ENCODE measurements at places on chromosomes 11 and 22.

- no peak for DNase-seq
Observed at GRCh38 chr11:78802058-78802761, 227.5 kb upstream of the NARS2 start.

GRCh38 chr11:9253086-9253485 lies 12.1 kb downstream of the DENND5A start:
- DNase-seq: peak; percentile 29

DNA sequence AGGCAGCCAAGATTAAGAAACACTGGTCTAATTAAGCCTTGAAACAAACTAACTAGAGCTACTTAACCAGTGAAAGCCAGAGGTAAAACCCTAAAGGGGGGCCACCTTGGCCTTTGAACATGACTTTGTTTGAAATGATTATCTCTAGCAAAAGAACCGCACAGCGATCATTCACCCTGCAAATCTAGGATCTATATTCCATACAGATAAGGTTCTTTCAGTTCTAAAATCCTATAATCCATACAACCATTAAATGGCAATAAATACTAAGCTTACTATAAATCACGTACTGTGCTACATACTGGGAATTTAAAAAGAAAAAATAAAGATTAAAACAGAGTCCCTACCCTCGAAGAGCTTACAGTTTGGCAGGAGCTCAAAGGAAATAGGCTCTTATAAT lies 40.6 kb downstream of the RBFOX2 start:
- DNase-seq: no peak

- no peak for DNase-seq
Observed at GRCh38 chr11:75781831-75782230, 13.3 kb downstream of the DGAT2 start.

- DNase-seq: no peak
Observed at GRCh38 chr11:128837627-128838026, 29.5 kb downstream of the KCNJ1 start.

GRCh38 chr11:47506795-47507562 lies 46.0 kb downstream of the CELF1 start:
- no peak for DNase-seq

DNA sequence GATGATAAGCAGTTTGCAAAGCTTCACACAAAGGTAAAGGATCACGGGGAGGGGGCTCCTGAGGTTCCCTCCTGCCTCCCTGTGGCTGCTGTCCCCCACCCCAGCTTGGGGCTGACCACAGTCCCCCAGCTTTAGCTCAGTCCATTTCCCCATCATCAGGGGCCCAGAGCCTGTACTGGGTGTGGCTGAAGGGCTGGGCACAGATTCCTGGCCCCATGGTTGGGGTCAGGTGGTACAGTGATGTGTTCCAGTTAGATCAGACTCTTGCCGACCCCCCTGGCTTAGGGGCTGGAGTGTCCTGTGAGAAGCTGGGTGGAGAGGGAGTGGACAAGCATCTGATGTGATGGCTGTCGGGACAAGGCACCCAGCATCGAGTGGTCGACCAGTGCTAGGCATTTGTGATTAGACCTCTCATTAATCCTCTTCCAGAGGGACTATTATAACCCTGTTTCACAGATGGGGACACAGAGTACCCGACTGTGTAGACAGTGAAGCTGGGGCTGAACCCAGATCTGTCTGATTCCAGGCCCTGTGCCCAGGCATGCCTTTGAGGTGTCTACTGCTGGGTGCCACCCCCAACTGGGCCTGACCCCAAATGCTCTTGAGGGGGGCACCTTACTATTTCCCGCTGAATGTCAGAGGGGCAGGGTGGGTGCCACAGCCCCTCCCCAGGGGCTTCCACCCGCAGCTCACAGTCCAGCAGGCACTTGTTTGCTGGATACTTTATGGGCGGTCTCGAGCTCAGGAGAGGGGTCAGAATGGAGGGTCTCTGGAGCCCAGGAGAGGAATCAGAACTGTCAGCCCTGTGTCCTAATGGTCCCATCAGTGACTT lies 4.3 kb downstream of the SHANK3 start:
- no peak for DNase-seq

DNA sequence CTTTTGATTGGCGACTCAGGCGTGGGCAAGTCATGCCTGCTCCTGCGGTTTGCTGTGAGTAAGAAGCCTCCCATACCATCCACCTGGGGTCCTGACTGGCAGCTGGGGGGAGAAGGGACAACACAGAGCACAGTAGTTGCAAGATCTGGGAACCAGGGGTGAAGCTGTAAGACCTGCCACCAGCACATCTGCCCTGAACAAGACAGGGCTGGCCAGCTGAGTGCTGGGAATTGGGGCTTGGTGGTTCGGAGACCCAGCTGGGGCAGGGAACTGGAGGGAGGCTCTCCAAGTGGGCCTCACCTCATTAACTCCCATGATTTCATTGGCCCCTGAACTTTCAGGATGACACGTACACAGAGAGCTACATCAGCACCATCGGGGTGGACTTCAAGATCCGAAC lies 3.4 kb downstream of the RAB1B start:
- DNase-seq: no peak

DNA sequence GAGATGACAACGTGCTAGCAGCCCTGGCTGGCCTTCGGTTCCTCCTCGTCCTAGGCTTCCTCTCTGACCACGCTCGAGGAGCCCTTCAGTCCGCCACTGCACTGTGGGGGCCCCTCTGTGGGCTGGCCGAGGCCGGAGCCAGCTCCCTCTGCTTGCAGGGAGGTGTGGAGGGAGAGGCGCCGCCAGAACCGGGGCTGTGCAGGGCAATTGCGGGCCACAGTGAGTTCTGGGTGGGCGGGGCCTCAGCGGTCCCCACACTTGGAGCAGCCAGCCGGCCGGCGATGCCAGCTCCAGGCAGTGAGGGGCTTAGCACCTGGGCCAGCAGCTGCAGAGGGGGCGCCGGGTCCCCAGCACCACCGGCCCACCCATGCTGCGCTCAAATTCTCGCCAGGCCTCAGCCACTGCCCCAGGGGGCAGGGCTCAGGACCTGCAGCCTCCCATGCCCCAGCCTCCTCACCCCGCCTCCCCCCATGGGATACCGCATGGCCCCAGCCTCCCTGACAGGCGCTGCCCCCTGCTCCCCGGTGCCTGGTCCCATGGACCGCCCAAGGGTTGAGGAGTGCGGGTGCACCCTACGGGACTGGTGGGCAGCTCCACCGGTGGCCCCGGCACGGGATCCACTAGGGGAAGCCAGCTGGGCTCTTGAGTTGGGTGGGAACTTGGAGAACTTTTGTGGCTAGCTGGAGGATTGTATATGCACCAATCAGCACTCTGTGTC lies 399.4 kb downstream of the LUZP2 start:
- no peak for DNase-seq

- no peak for DNase-seq
Observed at GRCh38 chr11:33347490-33348125, 90.4 kb downstream of the HIPK3 start.

- no peak for DNase-seq
Observed at GRCh38 chr11:1101318-1102089, 26.8 kb downstream of the MUC2 start.

- DNase-seq: no peak
Observed at GRCh38 chr22:31893460-31893859, 50.9 kb upstream of the YWHAH start.

DNA sequence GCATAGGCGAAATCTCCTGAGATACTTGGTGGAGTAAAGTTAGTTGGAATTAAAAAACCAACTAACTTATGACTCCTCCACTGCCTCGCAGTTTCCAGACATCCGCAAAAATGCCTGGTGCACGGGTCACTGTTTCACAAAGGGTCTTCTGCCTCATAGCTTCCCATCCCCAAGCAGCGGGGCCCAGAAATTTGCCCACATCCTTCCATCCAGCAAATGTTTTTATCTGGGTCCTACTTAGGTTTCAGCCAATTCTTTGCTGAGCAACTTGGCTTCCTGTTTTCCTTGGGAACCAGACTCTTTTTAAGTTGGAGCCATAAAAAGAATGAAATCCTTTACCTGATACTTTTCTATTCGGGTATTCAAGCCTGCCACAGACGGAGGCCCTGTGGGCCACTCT lies 36.2 kb downstream of the FZD4 start:
- no peak for DNase-seq

GRCh38 chr22:45896153-45896951 lies 80.6 kb downstream of the WNT7B start:
- no peak for DNase-seq

GRCh38 chr11:15750535-15751308 lies 605.6 kb downstream of the SOX6 start:
- DNase-seq: no peak

DNA sequence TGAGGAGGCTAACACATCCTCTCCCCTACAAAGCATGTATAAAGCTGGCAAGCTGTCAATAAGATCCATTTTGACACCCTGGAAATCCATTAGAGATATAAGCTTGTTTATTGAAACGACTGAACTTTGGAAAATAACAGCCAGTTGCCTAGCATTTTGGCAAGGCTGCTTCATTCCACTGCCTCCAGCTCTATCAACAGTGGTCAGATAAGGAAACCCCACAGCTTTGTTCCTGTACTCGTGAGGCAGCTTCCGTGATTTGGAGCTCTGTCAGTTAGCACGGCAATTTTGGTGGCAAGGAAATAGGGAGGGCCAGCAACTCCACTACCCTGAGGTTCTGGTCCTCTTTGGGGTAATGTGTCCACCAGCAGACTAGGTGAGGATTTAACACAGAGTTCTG lies 2.0 kb upstream of the OR51S1 start:
- DNase-seq: no peak

- DNase-seq: no peak
Observed at GRCh38 chr11:117930668-117931330, 1.6 kb upstream of the TMPRSS13 start.

GRCh38 chr11:119342023-119342300 lies 1.3 kb upstream of the C1QTNF5 start:
- DNase-seq: no peak

- DNase-seq: peak; percentile 2
Observed at GRCh38 chr11:16000065-16000464, 356.3 kb downstream of the SOX6 start.

DNA sequence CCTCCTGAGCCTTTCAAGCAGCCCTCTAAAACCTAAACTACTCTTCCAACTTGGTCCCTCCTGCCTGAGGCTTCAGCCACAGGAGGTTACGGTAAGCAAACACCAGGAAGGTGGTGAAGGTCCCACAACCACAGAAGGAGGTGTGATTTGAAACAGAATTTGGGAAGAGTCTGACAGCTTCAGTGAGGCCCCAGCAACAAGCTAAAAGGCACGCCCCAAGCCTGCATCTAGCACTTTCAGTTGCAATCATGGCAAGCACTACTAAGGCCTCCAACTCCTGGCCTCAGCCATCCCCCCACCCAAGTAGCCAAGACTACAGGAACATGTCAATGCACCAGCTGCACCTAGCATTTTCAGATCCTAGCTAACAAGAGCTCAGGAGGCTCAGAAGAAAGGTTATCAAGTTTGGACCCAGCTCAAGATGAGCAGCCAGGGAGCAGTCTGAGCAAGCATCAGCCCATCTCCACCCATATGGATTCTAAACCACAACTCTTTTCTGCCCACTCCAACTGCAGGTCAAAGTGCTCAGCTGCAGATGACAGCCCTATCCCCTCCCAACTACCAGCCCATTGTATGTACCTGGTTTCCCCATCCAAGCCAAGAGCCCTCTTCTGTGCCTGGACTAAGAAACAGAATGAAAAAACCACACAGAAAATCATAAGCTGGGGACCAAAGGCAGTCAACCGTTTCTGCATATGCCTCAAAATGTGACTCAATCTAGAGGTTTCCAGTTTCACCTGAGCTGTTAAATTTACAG lies 10.4 kb upstream of the AHNAK start:
- DNase-seq: no peak

DNA sequence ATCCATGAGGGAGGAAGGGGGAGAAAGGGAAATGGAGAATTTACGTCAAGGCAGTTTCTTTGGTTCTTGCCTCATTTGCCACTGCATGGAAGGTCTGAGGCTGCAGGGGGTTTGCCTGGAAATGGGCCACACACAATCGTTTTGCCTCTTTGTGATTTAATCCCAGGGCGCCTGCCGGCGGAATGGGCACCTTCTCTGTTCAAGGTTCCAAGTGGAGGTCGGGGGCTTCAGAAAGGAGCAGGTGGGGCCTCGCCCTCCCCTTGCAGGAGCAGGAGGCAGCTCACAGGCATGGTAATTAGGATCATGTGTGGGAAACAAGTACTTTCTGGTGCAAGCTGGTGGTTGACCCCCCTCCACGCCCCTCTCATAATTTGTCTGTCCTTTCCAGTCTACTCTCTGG lies 29.9 kb downstream of the MPPED1 start:
- no peak for DNase-seq

DNA sequence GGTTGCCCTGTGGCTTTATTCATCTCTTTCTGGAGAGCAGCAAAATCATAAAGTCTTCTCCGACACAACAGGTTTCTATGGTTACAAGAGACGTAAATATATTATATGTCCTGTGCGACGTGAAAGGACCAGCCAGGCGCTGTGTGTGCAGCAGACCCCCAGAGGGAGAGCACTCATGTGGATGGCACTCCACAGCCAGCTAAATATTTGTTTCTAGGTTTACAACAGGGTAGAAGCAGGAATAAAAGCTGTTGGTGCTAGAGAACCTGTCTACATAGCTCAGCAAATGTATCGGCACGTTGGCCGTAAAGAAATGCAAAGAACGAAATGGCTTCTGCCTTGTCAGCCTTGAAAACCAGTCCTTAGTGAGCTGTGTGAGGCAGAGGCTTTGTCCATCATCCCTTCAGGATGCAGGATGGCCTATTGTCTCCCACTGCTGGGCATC lies 133.8 kb upstream of the PITPNB start:
- no peak for DNase-seq

- DNase-seq: no peak
Observed at GRCh38 chr11:43222215-43222614, 89.6 kb upstream of the API5 start.

DNA sequence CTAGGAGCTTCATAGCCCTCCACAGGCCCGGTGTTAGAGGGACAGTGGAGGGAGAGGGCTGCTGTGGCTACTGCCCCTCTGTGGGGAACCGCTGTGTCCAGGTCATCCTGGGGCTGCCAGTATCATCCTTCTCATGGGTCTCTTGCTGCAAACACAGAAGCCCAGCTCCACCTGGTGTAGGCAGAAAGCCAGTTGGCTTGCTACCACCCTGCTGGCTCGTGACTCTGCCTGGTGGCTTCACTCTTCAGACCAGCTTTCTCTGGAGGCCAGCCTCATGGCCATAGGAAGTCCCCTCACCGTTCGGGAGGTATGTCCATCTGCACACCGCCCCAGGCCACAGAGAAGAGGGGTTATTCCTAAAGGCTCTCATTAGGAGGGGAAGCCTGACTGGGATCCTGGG lies 19.4 kb upstream of the SUSD2 start:
- DNase-seq: no peak

GRCh38 chr11:128936606-128937251 lies 5.9 kb downstream of the TP53AIP1 start:
- no peak for DNase-seq

- no peak for DNase-seq
Observed at GRCh38 chr11:118615282-118615975, 8.0 kb downstream of the PHLDB1 start.

GRCh38 chr11:2436521-2437031 lies 7.7 kb downstream of the TRPM5 start:
- DNase-seq: no peak

- no peak for DNase-seq
Observed at GRCh38 chr11:76788661-76789442, 5.7 kb downstream of the TSKU start.

Measured in pulmonary artery endothelial cell (primary cell).